ENCODE measurements at places on chromosomes 5 and 9.

DNA sequence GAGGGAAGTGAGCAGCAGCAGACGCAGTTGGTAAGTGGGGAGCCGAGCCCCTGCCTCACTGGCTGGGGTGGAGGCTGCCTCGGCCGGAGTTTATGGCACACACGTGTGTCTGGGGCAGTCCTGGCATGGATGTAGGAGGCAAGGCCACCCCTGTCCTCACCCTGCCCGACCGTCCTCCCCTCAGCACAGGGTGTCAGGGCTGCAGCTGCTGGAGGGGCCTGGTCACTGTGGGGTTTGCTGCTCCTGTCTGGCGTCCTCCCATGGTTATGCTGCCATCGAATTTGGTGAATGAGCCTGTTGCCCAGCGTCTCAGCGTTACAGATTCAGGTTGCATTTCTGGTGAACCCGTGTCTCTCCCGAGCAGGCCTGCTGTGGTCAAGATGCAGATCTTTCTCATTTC lies 32.4 kb downstream of the CEP72 start:
- no peak for DNase-seq

DNA sequence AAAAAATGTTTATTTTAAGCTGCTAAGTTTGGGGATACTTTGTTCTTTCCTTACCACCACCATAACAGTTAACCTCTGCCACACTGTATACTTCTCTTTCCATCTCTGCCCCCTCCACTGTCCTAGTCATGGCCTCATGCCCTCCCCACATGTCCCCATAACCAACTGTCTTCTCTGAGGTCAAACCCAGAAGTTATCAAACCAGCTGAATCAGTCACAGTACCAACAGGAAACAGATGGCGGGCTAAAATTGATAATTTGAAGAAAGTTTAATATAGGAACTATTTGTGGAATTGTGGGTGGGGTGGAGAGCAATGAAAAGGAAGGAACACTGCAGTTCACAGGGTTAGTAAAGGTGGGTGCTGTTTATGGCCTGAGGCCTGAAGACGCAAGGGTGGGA lies 5.7 kb upstream of the DCTN4 start:
- DNase-seq: no peak

DNA sequence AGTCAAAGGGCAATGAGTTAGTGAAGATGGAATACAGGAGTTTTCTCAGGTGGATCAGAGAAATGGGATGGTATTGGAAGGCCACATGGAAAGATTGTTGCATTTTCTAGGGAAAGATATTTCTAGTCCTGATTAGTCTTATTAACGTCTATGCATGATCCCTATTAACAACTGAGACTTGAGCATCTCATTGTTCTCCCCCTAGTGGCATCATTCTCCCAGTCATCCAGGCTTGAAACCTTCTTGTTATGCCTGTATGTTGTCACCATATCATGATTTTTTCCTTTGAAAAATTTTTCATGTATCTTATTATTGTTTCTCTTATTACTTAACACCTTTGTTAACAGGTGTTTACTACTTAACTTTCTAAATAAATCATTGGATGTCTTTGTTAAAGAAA lies 34.4 kb downstream of the KIF2A start:
- peak; percentile 38 for DNase-seq

- no peak for DNase-seq
These were observed 12.0 kb downstream of the ENHO start for GRCh38 chr9:34510497-34511468.

DNA sequence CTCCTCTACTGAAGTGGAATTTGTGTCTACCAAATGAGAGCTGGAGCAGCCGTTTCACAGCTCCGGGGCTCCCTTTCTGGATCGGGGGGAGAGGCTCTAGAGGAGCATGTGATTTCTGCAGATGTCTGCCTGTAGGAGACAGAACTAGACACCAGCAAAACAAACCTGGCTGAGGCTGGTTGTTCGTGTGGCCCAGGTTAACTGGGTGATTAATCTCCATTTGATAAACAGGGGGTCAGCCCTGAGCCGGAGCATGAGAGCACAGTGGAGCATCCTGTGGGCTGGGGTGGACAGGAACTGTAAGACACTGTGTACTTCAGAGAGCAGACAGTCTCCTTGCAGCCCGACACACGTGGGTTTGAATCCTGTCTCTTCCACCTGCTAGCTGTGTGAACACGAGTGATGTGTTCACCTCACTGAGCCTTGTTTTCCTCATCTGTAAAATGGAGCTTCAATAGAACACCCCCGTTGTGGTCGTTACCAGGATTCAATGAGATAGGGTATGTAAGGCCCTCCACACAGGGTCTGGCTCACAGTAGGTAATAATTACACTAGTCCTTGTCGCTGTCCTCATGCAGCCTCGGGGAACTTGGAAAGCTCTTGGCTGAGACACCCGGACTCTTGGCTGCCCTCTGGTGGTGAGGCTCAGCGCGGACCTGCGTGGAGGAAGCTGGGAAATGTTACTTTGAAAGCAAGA lies 12.9 kb downstream of the CXCL14 start:
- DNase-seq: peak; percentile 58

- DNase-seq: no peak
These were observed 133.9 kb downstream of the JAKMIP2 start for GRCh38 chr5:147648597-147648996.

- DNase-seq: no peak
These were observed 169.0 kb downstream of the FBXL17 start for GRCh38 chr5:108212775-108213346.

GRCh38 chr9:110933350-110934001 lies 104.8 kb downstream of the LPAR1 start:
- peak; percentile 50 for DNase-seq
